ENCODE measurements at places on chromosomes 11 and 22. TPM values are rescaled to one million over a fixed set of nuclear protein-coding genes. Genes with fewer than 3 reads are reported as not detected.

Gene OR4X1
- total RNA-seq = not detected

DNA sequence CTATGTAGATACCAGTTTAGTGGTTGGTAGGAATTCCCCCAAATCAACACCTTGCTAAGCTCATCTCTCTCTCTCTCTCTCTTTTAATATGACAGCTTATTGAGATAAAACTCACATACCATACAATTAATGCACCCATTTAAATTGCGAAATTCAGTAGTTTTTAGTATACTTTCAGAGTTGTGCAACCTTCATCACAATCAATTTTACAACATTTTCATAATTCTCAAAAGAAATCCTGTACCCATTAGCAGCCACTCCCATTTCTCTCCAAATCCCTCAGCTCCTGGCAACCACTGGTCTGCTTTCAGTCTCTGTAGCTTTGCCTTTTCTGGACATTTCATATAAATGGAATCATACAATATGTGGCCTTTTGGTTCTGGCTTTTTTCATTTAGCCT is 13.3 kb downstream of the NNMT start:
- H3K27me3 ChIP-seq = no peaks in the 10 kb centered on the region
- peaks cover 49% of the 10 kb centered on the region for H3K36me3 ChIP-seq
- peaks cover 9% of the 10 kb centered on the region for H3K4me1 ChIP-seq
- no peak overlapping the region for H3K4me3 ChIP-seq
- H3K27ac ChIP-seq = peak overlapping the region; percentile 73

DNA sequence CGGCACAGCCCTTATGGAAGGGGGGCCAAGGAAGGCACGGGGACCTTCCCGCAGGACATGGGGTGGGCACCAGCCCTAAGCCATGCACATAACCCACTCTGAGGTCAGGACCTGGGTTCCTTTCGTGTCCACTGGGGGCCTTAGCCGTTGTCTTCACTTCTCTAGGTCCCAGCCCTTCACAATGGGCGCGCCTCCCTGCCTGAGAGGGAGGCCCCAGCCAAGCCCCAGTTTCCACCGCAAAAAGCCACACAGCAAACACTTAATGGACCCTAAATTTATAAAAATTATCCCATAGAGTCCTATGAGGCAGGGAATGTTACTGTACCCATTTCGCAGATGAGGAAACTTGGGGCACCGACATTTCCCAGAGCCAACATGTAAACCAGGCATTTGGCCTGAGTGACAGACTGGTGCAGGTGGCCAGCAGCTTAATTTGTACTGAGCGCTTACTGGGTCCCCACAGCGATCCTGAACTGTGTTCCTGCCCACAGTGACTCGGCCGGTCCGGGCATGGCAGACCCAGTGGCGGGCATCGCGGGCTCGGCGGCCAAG is 1.2 kb downstream of the GAS2L1 start:
- H3K36me3 ChIP-seq = no peaks in the 10 kb centered on the region
- peaks cover 63% of the 10 kb centered on the region for H3K4me1 ChIP-seq
- peak overlapping the region; percentile 83 for H3K4me3 ChIP-seq
- no peak for DNase-seq
- H3K27me3 ChIP-seq = no peaks in the 10 kb centered on the region

DNA sequence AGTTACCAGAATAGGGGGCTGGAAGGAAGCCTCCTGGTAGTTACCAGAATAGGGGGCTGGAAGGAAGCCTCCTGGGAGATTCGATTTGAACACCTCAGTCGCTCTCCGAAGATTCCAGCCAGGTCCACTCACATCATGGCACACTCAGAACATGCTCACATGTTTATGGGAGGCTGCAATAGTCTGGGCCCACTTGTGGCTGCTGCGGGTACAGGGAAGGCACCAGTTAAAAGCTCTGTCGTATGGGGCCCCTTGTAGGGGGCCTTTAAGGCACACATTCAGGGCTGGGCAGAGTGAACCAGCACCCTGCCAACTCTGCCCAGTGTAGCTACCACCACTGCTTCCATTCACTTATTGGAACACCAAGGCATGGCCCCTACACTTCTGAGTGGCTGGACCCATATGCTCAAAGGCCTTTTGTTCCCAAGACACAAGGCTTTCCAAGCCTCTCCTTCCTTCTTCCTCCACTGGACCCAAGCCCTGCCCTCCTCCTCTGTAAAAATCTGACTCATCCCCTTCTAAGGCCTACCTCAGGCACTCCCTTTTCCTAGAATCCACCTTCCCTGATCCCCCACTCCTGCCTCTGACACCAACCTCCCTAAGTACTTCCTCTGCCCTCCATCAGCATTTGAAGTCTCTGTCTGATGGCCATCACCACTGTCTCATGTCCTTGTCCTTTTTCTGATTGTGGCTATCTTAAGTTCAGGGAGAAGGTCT is 28.0 kb downstream of the USP35 start:
- peaks cover 6% of the 10 kb centered on the region for H3K36me3 ChIP-seq
- H3K27me3 ChIP-seq = no peaks in the 10 kb centered on the region
- no peak for DNase-seq

DNA sequence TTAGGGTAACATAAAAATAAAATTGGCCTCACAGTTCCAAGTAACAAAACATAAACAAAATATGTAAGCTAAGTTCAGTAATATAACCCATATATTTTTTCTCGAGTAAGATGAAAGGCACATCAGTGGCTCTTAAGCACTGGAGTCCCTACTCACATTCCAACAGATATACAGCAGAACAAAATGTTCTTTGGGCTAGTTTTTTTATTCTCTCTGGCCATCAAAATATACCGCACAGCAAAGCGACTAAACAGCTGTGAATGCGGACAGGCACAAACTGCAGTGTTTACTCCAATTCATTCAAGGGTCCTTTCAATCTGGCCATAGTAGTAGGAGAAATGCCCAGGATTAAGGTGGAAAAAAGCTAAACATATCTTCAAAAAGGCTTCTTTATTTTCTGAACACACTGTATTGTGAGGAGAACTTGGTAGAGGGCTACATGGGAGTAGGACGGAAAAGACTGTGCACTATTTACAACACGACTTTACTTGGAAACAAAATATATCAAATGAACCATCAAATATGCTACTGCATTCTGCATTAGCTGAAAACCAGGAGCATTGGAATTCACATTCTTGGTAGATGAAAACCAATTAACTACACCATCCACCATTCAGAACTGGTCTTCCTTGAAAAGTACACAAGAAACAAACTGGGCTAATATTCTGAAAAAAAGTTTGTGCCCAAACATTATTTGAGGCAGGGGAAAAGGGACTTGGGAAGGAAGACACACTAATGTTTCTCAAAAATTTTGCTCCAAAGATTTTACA is 4.4 kb downstream of the CDON start:
- DNase-seq = no peak
- H3K27ac ChIP-seq = no peak overlapping the region
- no peaks in the 10 kb centered on the region for H3K27me3 ChIP-seq
- no peaks in the 10 kb centered on the region for H3K4me1 ChIP-seq
- no peak overlapping the region for H3K4me3 ChIP-seq

Gene GSTT2B
- 12.9 TPM for total RNA-seq

DNA sequence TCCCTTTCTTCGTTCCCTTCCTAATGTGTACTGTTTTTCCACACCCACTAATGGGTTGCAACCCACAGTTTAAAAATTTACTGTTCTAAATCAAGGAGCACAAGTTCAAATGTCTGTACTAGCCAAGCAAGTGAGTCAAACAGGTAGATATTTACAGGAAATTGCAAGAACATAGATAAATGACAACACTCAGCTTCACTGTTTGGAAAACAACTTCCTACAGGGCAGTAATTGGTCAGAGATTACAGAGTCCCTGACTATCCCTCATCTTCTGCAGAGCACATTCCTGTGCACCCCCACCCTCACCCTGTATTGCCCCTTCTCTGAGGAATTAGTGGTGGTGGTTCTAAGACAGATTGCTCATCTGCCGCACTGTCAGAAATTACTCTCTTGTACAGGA is 1.9 kb downstream of the SERPING1 start:
- H3K4me1 ChIP-seq = peaks cover 47% of the 10 kb centered on the region
- H3K27me3 ChIP-seq = no peaks in the 10 kb centered on the region
- peak overlapping the region; percentile 97 for H3K27ac ChIP-seq
- H3K4me3 ChIP-seq = no peak overlapping the region
- no peak for DNase-seq
- H3K36me3 ChIP-seq = peaks cover 36% of the 10 kb centered on the region

DNA sequence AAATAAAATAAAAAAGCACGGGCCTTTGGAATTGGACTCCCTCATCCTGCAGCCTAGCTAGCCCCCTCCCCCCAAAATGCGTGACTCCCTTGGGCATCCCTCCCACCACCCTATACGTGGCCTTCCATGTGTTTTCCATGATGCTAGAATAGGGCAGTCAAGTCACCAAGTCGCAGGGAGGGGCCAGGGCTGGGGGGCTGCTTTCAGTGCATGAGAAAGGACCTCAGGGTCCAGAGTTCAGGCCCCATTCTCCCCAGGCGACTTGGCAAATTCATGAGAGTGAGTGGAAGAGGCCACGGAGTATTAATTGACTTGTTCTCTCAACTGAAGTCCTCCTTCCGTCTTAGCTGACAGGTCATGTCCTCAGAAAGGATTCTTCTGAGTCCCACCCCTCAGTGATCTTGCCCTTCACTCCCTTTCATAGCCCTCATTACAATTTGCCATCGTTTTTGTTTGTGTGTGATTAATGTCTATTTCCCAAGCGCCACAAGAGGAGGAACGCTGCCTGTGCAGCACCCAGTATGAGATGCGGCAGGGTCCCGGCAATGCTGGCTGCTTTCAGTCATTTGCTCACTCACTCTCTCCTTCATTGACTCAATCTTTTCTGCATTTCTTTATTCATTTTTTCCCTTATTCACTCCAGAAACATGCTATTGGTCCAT is 17.4 kb downstream of the LRRC32 start:
- H3K4me1 ChIP-seq = peaks cover 21% of the 10 kb centered on the region
- no peak overlapping the region for H3K4me3 ChIP-seq
- H3K36me3 ChIP-seq = no peaks in the 10 kb centered on the region
- peak overlapping the region; percentile 38 for H3K27ac ChIP-seq

Gene PGR
- total RNA-seq = 2.0 TPM

Measured in tibial nerve (tissue), 4 donors.